ENCODE measurements at places on chromosomes 4 and X. TPM values are rescaled to one million over a fixed set of nuclear protein-coding genes. Genes with fewer than 3 reads are reported as not detected.

DNA sequence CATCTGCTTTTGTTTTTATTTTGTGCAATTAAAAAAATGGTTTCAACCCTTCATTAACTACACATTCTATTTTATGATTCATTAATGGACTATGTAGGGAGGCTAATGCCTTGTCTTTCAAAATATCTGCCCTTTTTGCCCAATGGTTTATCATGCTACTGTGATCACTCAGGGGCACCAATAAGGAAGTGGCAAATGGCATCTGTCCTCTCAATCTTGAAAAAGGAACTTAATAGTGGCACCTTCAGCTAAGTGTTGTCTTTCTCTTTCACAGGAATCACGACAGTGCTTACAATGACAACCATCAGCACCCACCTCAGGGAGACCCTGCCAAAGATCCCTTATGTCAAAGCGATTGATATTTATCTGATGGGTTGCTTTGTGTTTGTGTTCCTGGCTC is 57.1 kb downstream of the COMMD8 start:
- no peak for DNase-seq

GRCh38 chrX:9890681-9891091 is 76.5 kb upstream of the CLDN34 start:
- no peak for DNase-seq

- DNase-seq: no peak
Observed at GRCh38 chr4:100306018-100306417, 115.8 kb upstream of the DDIT4L start.

DNA sequence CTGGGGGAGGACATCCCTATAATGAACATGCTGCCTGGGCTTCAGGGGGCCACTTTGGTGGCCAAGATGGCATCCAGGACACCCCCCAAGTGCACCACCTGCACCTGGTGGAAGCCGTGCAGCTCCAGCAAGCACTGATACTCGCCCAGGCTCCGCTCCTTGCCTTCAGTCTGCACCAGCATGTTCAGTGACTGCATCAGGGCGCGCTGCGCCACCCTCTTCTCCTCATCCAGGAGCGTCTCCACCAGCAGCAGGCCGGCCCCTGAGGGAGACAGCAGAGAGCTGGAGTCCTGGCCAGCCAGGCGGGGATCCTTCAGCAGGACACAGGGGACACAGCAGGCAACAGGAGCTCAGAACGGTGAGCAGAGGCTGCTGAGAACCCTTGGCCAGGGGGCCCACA is 11.3 kb upstream of the SLC25A6 start:
- DNase-seq: no peak

BRS3 gene
- total RNA-seq: not detected

All from activated CD8-positive, alpha-beta T cell treated with anti-CD3 and anti-CD28 coated beads for 36 hours (primary cell).